Naive thymus-derived CD8-positive, alpha-beta T cell (primary cell): ENCODE measurements at places on chromosomes 7 and 10. TPM values are rescaled to one million over a fixed set of nuclear protein-coding genes. Genes with fewer than 3 reads are reported as not detected.

The SPDYE16 gene
- 0.69 TPM for total RNA-seq

DNA sequence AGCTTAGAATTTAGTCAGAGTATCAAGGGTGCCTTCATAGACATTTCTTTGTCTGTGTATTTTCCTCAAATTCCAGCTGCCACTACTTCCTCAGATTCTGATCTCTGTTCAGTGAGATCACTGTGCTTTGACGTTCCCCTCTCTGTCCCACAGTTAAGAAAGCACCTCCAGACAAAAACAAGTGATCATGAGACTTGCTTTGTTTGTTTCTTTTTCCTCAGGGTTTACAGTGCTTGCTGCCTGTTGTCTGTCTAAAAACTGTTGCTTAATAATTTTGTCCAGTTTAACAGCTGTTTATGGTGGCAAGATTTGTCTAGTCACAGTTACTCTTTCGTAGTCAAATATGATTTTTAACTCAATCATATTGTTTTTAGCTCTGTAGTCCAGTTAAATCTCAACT, 29.1 kb downstream of the TRUB1 start:
- H3K4me1 ChIP-seq: peaks cover 48% of the 10 kb centered on the region
- H3K27ac ChIP-seq: no peak overlapping the region
- peaks cover 14% of the 10 kb centered on the region for H3K36me3 ChIP-seq

The SPDYE2B gene
- total RNA-seq: not detected

The DNAJB6 gene
- total RNA-seq: 112 TPM
